ENCODE measurements at places on chromosomes 1 and 21.

DNA sequence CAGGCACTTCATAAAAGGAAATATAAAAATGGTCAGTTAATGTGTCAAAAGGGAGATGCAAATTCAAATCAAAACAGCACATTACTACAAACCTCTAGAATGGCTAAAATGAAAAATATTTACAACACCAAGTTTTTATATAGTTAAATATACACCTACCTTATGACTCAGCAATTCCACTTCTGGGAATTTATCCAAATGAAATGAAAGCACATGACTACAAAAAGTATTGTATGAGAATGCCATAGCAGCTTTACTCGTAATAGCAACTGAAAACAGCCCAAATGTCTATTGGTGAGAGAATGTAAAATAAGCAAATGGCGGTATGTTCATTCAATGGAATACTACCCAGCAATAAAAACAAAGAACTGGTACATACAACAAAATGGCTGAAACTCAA is 175.8 kb upstream of the SPAG17 start:
- no peak for DNase-seq

- no peak for DNase-seq
These were observed 10.6 kb downstream of the PCNT start for GRCh38 chr21:46334351-46335140.

DNA sequence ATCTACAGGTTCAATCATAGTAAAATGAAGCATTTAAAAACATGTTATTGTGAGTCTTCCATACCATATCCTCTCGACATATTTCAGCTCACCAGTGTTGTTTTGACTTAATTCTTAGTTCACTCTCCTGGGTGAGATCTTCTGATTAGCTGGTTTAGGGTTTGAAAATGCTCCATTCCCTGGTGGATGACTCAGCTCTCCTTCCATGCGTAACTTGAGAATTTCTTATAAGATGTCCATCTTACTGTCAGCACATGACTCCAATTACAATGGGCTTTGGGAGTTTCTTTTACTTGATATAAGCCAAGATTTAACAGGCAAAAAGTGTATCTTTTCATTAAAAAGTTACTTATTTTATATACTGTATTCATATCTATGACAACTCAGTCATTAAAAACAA is 476.5 kb downstream of the BRINP3 start:
- DNase-seq, result no peak

GRCh38 chr1:200774311-200774710 is 35.6 kb downstream of the CAMSAP2 start:
- DNase-seq, result no peak

DNA sequence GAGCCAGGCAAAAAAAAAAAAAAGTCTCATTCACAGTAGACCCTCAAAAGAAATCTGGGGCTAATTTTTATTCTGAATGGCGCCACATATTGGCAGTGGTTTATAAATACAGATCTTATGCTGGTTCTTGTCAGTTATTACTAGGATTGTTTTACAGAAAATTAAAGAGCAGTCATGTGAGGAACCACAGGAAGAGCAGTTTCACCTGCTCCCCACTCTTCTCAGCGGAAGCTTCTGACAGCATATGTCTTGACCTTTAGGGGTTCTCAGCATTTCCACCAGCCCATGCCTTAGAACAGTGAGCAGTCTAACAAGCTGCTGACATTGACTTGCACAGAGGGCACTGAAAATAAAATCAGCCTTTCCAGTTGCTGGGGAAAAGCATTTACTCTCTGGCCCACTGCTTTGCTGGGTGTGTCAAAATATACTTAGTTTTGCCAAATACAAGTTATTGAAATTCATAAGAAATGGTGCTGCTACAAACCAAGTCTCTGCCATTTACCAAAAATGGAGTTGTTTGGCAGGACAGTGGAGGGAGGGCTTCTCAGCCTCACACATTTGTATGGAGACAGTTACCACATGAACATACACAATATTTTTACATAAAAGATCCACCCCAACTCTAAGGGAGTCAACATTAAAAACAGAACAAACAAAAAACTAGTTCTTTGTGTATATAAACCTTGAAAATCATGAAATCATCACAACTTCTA is 144.2 kb downstream of the SYT2 start:
- DNase-seq, result no peak

GRCh38 chr1:186564582-186564981 is 103.7 kb upstream of the PDC start:
- DNase-seq, result no peak

GRCh38 chr1:205494115-205494514 is 10.4 kb upstream of the CDK18 start:
- no peak for DNase-seq

GRCh38 chr1:45171575-45171974 is 34.8 kb downstream of the ZSWIM5 start:
- DNase-seq, result no peak

DNA sequence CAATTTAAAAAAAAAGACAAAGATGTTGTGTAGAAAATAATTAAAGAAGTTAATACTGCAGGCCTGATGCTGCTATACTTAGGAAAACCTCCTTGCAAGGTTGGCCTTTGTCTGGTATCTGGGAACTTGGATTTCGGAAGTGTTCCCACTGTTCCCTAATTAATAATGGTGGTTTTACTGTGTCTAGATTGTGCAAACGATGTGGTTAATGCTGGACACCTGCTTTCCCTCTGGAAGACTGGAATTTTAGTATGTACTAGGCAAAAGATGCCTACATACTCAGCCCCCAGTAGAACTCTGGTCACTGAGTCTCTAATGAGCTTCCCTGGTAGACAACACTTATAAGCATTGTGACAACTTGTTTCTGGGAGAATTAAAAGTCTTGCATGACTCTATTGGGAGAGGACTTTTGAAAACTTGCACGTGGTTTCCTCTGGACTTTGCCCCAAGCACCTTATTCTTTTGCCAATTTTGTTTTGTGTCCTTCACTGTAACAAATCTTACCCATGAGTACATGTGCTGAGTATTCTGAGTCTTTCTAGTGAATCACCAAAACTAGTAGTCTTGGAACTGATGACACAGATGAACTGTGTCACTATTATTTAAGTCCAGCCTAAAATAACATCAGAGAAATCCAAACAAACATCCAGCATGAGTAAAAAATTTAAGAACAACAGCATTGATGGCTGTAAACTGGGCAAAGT is 40.4 kb downstream of the LIN9 start:
- no peak for DNase-seq

- no peak for DNase-seq
These were observed 60.4 kb downstream of the LAMC2 start for GRCh38 chr1:183246436-183246835.

DNA sequence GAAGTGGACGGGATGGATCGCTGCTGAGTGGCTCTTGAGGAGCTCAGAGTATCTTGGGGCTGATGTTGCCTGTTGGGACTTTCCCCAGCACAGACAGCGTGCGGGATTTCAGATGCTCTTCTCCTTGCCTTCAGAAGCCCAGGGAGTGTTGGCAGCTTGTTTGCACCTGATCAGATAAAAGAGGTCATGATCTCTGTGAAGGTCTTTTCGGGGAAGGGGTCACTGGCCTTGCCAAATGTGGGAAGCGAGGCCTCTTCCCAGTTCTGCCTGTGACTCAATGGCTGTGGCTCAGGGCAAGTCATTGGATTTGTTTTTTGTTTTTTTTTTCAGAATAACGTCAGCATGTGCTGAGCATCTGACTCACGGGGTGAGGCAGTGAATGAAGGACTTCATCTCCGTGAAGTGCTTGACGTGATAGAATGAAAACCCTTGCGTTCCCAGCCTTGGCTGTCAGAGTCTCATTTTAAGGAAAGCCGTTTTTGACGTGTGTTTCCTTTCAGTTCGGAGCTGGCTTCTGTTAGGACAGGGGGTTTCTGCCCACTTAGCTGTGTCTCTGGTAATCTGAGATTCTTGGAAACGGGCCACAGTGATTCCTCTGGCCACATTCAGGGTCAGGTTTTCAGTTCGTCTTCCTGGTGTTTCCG is 46.7 kb downstream of the GALNT2 start:
- no peak for DNase-seq

DNA sequence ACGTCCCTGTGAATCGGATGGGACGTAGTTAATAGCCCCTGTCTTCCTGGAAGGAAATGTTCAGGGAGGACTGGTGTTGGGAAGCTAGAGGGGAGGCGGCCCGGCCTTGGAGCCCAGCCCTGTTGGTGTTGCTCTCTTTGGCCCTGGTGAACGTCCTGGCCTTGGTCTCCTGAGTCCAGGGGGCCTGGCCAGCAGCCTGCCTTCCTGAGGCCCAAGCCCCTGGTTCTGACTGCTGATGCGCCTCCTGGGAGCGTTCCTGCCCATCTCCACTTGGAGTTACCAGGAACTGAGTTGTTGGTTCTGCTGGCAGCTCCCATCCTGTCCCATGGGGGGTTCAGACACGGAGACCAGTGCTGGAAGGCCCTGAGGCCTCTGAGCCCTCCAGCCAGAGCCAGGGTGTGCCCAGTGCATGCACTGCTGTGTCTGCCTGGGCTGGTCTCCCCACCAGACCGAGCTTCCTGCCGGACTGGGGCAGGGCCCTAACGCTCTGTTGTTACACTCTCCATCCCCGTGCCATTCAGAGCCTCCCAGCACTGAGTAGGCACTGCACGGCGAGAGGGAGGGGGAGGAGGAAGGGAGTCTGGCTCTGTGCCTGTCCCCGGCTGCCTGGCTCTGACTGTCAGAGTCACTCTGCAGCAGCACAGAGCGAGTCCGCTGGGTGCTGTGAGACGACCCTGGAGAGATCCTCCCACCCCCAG is 382.5 kb upstream of the VAMP3 start:
- no peak for DNase-seq

DNA sequence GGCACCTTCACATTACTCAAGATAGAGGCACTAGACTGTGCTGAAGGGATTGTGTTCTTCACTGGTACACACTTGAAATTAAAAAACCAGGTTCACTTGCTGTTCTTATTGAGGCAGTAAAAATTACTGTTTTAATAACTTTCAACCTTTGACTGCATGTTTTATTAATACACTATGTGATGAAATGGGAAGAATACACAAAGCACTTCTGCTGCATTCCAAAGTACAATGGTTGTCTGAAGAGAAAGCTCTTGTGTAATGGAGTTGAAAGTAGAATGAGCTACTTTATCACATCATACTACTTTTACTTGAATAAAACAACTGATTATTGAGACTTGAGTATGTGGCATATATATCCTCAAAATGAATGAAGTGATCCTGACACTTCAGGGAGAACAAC is 49.7 kb downstream of the LRRC8C start:
- DNase-seq, result no peak

DNA sequence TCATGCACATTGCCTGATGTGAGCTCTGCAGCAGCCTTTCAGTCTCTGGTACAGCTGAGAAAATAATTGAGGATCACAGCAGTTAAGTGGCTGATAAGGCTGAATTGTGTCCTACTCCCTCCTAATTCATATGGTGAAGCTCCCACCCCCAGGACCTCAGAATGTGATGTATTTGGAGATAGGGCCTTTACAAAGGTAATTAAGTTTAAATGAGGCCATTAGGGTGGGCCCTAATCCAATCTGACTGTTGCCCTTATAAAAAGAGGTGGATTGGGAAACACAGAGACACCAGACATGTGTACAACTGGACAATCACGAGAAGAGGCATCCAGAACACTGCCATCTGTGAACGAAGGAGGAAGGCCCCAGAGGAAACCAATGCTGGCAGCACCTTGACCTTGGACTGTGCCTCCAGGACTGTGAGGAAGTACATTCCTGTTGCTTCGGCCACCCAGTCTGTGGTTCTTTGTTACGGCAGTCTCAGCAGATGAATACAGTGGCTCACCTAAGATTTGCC is 148.1 kb downstream of the TRABD2B start:
- no peak for DNase-seq

All from NCI-H2081 (cell line).